ENCODE measurements at places on chromosomes 7 and 10. TPM values are rescaled to one million over a fixed set of nuclear protein-coding genes. Genes with fewer than 3 reads are reported as not detected.

Gene MYO3A
- total RNA-seq, result 1.2 TPM

Gene C10orf62
- not detected for total RNA-seq

Gene ACTR3C
- total RNA-seq, result 19.9 TPM

Gene SLC29A4
- 4.1 TPM for total RNA-seq

Gene HOXA5
- 30.9 TPM for total RNA-seq
